ENCODE measurements at places on chromosomes 4 and X.
A peak's percentile ranks its signal among the peaks of the same experiment; 100 is the strongest.

- DNase-seq: peak; percentile 48
Observed at GRCh38 chr4:102574317-102574716, 73.2 kb downstream of the NFKB1 start.

DNA sequence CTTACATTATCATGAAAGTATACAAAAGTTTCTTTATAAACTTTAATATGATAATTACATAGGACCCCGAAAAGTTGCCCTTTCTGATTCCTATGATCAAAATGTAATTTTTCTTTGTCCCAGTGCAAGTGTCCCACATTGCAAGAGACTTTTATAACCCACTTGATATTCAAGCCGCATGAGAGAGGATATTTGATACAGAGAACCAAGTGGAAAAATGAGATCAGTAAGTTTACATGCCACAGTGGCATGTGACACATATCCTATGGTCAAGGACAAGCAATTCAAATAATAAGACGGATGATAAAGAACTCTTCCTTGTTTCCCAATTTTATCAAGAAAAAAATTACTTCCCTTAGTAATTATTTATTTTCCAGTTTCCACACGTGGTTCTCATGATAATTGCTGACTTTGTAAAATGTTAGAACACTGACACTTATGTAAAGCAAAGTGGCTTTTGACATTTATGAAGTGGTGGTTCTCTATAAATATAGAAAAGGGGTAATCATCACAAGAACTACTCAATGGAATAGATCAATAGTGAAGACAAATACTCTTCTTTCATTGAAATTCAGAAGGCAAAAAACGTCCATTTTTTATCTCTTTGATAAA lies 273.7 kb upstream of the NOCT start:
- no peak for DNase-seq

DNA sequence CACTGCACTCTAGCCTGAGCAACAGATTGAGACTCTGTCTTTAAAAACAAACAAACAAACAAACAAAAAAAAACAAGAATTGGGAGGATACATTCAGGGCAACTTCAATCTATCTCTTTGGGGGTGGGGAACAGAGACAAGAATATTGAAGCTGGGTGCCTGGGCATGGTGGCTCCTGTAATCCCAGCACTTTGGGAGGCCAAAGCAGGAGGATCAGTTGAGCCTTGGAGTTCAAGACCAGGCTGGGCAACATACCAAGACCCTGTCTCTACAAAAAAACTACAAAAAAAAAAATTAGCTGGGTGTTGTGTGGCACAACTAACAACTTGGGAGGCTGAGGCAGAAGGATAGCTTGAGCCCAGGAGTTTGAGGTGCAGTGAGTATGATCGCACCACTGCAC lies 1.2 kb downstream of the LETM1 start:
- DNase-seq: no peak

- peak; percentile 57 for DNase-seq
Observed at GRCh38 chrX:138745196-138745595, 33.7 kb upstream of the FGF13 start.

DNA sequence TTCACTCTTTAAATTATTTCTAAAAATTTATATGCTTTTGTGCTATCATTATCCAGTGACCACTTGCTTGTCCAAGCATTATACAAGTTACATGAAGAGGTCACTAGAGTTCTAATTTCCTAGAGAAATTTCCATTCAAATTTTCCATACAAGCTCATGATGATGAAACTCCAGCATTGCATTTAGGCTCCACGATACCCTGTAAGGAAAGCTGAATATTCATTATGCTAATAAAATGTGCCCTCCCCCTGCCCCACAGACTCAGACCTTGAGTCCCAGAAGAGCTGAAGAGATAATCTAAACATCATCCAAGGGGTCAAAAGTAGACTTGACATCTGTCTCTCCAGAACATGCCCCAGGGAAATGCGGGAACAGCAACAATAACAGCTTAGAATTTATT lies 19.6 kb upstream of the FAM156A start:
- DNase-seq: no peak

GRCh38 chr4:112994732-112995464 lies 54.6 kb upstream of the ANK2 start:
- DNase-seq: no peak

DNA sequence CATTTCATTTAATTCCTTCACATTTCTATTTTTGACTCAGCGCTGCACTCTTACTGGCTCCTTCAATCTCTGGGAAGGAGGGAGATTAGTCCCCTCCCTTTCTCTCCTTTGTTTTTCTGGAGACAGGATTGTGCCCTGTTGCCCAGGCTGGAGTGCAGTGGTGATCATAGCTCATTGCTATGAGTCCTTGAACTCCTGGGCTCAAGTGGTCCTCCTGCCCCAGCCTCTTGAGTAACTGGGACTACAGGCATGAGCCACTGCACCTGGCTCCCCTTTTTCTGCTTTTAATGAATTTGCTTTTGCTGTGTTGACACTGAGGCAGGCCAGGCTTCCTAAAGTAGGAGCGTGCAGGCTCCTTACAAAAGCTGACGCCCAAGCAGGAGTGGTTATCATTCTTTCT lies 10.5 kb downstream of the TBC1D14 start:
- DNase-seq: no peak

- no peak for DNase-seq
Observed at GRCh38 chr4:958696-959337, 14.6 kb downstream of the DGKQ start.

DNA sequence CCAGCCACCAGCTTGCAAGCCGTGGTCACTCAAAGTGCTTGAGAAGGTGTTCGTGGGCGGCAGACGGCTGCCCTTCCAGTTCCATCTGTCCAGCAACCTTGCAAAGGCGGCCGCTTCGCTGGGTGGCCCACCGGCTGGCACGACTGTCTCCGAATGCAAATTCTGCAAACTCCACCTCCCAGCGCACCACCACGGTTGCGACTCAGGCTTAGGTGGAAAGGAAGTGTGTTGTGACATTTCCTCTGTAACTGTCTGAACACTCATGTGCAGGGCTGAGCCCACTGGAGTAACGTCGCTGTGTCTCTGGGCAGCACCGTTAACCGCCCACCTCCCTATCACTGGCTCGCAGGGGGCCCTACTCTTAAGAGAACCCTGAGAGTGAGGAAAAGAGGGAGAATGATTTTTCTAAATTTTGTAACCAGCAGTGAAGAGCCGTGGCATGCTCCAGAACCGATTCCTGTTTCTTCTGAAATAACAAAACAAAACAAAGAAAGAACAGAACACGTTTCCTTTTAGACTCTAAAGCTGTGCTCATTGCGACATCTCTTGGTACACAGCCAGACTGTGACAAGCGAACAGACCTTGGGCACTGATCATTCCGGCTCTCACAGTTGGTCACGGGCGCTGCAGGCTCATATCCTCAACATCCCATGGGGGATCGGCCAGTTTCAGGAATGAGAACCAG lies at the start of gene P2RY8:
TSS of gene P2RY8 (minus strand) at position 155 of the 685 bp plus-strand sequence. CDS start 70,627 bp downstream, outside the sequence.
- DNase-seq: peak; percentile 28

DNA sequence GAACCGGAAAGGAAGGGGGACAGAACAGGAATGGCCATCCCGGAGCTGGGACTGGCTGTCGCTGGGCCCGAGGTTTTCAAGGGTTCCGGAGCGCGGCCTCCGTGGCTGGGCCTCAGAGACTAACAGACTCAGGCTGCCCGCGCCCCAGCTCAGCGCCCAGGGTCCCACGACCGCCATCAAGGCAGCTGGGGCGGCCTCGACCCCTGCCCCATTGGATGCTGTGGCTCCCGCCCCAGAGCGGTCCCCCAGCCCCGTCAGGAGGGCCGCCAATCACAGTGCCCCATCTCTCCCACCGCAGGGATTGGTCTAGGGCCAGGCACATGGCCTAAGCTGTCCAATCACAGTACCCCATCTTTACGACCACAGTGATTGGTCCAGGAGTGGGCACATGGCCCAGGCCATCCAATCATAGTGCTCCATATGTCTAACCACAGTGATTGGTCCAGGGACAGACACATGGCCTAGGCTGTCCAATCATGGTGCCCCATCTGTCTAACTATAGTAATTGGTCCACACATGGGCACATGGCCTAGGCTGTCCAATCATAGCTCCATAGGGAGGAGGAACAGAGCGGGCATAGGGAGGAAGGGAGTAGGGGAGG lies 105.3 kb upstream of the NKX1-1 start:
- peak; percentile 49 for DNase-seq

GRCh38 chr4:123893011-123893981 lies 496.7 kb downstream of the SPRY1 start:
- DNase-seq: no peak

- DNase-seq: no peak
Observed at GRCh38 chr4:8439914-8440491, 520 bp downstream of the ACOX3 start.

GRCh38 chr4:172686021-172686420 lies 482.6 kb upstream of the GALNT7 start:
- no peak for DNase-seq

GRCh38 chr4:184438375-184438774 lies 36.0 kb downstream of the IRF2 start:
- DNase-seq: no peak

DNA sequence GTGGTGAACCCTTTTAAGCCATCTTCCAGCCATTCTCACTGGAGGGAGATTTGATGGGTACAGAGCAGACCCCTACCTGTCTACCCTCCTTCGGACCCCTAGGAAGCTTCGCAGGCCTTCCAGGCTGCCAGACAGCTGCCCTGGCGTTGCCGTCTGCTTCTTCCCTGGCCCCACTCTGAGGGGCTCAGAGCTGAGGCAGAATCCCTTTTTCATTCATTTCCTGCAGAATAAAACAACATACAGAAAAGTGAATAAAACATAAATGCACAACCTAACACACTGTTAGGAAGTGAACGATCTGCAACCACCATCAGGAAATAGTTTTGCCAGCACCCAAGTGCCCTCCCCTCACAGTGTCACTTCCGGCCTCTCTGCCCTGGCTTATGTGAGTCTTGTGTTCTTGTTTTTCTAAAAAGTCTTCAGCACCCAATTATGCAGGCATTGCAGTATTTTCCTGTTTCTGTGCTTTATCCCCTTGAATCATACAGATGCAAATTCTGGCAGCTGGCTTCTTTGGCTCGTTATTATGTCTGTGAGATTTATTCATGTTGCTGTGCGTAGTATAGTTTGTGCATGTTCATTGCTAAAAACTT lies 5.6 kb upstream of the ADD1 start:
- peak; percentile 25 for DNase-seq

- no peak for DNase-seq
Observed at GRCh38 chrX:7202206-7202605, 54.3 kb upstream of the PUDP start.

- no peak for DNase-seq
Observed at GRCh38 chrX:118208481-118208880, 91.9 kb upstream of the KLHL13 start.

DNA sequence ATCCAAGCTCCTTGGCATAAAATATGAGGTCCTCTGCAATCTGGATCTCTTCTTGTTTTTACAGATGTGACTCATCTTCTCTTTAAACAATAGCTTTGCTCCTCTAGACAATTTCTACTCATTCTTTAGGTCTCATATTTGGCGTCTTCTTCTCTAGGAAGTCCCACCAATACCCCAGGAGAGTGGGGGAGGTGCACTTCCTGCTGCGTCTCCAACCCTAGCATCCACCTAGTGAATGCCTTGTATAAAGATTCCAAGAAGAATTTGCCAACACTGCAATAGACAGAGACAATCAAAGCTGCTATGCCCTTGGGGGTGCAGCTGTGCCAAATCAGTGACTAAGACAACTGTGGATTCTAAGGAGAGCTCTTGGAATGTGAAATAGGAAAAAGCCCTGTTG lies 45.7 kb upstream of the SLC10A7 start:
- DNase-seq: peak; percentile 25

GRCh38 chrX:24956828-24957227 lies 58.9 kb downstream of the ARX start:
- no peak for DNase-seq

DNA sequence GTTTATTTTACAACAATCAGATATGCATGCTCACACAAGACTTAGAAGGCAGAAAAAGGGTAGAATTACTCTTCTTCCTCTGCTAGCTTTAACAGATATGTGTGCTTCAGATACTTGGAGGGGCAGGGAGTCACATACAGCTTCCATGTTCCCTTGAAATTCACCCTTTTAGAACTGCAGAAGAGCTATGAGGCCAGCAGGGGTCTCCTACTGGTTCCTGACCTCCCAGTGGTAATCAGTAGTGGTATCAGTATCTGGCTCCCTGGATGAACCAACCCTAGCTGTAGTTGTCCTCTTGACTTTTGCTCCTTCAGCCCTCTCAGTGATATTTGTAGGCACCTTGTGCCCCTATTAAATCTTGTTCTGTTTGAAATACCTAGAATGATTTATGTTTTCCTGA lies 81.5 kb downstream of the RCHY1 start:
- peak; percentile 9 for DNase-seq

- no peak for DNase-seq
Observed at GRCh38 chr4:150973626-150974251, 41.3 kb downstream of the LRBA start.

DNA sequence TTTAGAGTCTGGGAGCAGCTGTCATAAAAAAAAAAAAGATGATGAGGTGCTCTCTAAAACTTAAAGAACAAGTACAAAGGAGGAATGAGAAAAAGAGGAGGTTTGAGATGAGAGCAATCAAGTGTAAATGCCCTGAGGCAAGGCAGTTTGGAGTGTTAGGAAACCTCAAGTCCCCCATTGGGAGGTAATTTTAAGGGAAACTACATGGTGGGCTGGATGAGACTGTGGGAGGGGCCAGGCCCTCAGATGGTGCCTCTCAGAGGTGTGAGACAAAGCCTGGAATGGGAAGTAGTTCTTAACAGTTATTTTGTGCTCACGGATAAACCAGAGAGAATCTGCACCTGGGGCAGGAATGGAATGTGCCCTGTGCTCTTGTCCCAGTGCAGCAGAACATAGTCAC lies 1.9 kb upstream of the MAGEB3 start:
- DNase-seq: no peak
